ENCODE measurements at places on chromosomes 6 and 20.

GRCh38 chr6:100220543-100220942 lies 226.5 kb upstream of the MCHR2 start:
- no peak for DNase-seq

DNA sequence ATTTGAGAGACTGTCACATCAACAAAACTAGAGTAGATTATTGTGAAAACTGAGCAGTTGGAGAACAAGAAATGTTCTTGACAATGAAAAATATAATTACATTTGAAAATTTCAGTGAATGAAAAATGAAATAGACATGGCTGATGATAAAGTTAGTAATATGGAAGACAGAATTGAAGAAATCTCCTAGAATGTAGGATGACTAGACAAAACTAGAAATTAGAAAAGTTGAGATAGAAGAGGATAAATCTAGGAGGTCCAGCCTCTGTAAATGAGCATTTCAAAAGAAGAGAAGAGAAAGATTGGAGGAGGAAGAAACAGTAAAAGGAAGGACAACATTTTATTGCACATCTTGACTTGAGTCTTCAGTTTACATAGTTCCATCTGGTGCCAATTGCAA lies 178.7 kb downstream of the NFATC2 start:
- no peak for DNase-seq

GRCh38 chr6:113881478-113881980 lies 24.4 kb downstream of the MARCKS start:
- no peak for DNase-seq

DNA sequence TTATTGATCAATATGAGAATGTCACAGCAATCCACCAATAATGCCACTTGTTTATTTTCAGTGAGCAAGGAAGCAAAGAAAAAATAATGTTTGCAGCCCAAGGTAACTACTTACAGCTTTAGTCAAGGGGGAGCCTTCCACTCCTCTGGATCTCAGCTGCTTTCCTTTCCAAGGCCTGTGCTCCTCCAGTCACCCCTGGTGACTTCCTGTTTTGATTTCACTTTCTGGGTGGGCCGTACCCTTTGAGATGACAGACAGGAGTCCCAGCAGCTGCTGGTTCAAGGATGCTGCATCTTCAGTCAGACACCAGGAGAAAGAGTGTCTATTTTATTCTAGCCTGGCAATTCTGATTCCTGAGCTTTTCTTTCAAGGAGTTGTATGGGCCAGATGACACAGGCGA lies 5.6 kb upstream of the VNN2 start:
- DNase-seq, result no peak

GRCh38 chr6:48766349-48766748 lies 655.4 kb upstream of the PTCHD4 start:
- DNase-seq, result no peak

DNA sequence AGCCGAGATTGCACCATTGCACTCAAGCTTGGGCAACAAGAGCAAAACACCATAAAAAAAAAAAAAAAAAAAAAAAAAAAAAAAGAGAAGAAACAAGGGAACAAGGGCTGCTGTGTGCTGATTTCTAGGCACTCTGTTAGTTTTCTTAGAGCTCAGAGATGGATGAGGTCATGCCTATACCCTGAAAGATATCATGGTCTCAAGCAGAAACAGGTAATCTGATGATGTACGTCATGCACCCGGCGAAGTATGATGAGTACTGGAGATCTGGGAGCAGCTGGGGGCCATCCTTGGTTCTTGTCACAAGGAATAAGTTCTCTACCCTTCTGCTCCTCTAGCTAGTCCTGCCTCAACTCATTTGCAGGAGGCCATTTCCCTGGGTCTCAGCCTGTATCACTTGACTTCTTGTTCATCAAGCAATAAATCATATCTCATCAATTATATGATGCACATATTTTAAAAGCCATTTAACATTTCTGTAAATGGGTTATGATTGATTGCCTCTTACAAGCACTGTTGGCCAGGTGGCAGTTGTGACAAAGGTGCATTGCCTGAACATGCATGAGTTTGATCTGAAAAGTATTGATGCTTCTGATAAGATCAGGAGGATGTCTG lies 517.2 kb downstream of the DHX35 start:
- DNase-seq, result no peak

DNA sequence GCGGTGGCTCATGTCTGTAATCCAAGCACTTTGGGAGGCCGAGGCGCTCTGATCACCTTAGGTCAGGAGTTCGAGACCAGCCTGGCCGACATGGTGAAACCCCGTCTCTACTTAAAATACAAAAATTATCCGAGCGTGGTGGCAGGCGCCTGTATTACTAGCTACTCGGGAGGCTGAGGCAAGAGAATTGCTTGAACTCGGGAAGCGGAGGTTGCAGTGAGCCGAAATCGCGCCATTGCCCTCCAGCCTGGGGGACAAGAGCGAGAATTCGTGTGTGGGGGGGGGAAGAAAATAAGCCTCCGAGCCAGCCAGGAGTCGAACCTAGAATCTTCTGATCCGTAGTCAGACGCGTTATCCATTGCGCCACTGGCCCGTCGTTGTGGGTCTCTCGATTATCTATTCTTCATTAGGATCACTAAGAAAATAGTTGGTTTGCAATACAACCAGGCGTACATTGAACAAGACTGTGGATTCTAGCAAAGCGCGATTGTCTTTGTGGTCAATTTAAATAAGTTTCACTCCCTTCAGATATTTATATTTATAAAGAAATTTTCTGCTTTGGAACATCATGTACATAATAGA lies 33.9 kb upstream of the PRSS16 start:
- no peak for DNase-seq

DNA sequence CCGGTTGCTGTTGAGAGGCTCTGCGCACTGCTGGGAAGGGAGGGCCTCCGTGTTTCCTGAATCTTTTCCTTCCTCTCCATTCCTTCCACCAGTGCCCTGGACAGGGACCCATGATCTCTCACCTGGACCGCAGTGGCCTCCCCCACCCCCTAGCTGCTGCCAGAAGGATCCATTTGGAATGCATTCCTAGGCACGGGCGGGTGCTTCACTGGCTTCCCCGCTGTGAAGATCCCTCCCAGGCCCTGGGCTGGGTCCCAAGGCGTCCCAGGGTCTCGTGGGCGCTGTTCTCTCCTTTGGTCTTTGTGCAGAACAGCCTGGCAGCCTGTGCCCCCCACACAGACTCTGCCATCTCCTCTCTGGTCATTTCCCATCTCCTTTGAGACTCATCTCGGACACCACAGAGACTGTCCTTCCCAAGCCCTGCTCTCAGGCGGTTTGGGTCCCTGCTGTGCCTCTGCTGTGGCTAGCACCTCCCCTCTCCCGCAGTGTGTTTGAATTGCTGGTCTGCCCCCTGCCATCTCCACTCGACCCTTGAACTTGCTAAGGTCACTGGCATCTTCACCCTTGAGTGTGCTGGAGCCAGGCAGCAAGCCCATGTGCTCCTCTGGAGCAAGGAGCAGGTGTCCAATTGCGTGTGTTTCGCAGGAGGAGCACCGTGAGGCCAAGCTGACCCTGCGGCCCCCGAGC lies 59.0 kb downstream of the TCP11 start:
- no peak for DNase-seq

- no peak for DNase-seq
Observed at GRCh38 chr6:139882234-139882633, 507.8 kb upstream of the CITED2 start.

GRCh38 chr20:7123457-7123856 lies 356.0 kb downstream of the BMP2 start:
- no peak for DNase-seq

GRCh38 chr20:9300080-9300479 lies 214.3 kb upstream of the LAMP5 start:
- no peak for DNase-seq

DNA sequence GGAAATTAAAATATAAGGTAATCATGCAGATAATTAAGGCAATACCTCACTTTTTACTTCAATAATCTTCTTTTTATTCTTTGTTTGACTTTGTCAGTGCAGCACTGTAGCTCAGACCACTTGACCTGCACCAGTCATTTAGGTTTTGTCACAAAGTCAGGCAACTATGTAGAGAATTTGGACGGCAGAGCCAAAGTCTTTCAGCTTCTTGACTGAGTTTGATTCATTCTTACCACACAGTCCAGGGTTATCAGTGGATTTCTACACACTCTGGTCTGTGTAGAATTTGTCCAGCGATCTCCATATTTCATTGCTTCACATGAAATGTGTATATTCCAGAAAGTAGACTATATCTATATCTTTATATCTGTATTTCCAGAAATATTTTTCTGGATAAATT lies 107.3 kb downstream of the TFAP2B start:
- no peak for DNase-seq

DNA sequence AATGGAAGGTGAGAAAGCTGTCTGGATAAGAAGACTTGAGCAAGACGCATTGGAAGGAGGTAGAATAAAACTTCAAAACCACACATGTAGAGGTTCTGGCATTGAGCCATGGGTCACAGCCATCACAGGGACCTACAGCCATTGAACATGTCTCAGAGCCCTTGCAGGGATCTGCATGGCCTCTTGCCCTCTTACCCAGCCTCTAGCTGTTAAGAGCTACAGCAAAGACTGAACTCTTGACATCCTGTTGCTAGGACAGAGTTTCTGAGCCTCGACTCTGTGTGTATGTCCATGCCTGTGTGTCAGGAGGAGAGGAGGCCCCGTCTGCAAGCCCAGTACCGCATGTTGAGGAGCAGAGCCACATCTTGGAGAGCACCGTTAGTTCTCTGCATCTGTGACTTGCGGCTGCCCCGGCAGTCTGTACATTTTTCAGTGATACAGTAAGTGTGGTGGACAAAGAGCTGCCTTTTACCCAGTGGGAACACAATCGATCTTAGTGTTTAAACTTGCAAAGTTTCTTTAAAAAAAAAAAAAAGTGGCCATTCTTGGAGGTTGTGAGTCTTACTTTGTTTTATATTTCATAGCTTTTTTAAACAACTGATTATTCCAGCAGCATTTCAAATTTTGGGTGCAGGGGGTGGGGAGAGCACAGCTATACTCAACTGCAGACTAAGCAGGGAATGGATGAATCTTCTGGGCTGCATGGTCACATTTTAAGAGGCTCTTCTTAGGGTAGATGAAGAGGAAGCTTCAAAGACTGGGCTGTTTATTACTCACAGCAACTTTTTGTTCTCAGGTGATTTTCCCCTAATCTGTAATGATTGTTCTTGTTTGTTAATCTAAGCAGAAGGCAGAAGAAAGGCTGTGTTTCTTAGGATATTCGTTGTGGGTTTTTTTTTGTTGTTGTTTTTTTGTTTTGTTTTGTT lies 88.5 kb downstream of the TBC1D7 start:
- DNase-seq, result no peak

DNA sequence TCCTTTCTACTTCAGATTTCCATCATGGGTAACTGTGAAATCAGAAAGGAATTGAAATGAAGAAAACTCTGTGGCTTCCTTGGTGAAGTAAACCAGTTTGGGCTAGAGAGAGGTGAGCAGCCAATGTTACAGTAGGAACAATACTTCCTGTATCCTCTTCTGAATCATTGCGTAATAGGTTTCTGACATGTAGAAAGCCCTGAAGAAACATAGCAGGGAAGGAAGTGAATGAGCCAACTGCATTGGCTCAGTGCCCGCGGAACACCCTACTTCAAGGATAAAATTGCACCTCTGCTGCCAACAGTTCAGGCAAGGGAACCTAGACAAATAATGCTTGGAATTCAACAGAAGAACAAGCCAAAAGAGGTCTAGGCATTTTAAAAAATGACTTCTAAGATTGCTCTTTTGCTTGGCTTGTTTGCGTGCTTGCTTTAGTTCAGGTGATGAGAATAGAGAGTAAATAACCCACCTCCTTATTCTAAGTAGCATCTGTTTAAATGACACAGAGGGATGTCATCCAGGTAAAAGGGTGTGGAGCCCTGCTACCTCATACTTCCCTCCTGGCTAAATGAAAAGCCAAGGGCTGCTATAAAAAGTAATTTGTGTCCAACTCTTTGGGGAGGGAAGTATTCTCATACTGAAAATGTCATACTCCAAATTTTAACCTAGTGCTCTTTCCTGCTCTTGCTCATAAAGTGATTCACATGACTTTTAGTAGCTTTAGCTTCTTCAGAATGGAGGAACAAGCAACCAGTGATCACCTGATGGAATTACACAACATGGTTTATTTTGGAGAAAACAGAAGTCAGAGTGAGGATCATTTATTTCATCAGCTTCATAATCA lies 30.0 kb upstream of the AKIRIN2 start:
- no peak for DNase-seq

Data from cerebellar nuclear complex (tissue), 1 donor.